ENCODE measurements at places on chromosomes 5 and 9. TPM values are rescaled to one million over a fixed set of nuclear protein-coding genes. Genes with fewer than 3 reads are reported as not detected.
A peak's percentile ranks its signal among the peaks of the same experiment; 100 is the strongest.

Gene SOHLH1
- total RNA-seq = not detected

Gene ARL14EPL
- total RNA-seq = not detected

Gene CACNA1B
- total RNA-seq = 0.38 TPM

Gene BHMT
- total RNA-seq = 1.2 TPM

Gene PFN3
- not detected for total RNA-seq

Gene LECT2
- total RNA-seq = not detected

Gene SLCO6A1
- not detected for total RNA-seq

Gene KCNN2
- total RNA-seq = 0.27 TPM

Gene PCDHA1
- 0.13 TPM for total RNA-seq

Gene CENPH
- 1.7 TPM for total RNA-seq

GRCh38 chr9:91734371-91734981 lies 215.6 kb downstream of the ROR2 start:
- peak; percentile 71 for DNase-seq

DNA sequence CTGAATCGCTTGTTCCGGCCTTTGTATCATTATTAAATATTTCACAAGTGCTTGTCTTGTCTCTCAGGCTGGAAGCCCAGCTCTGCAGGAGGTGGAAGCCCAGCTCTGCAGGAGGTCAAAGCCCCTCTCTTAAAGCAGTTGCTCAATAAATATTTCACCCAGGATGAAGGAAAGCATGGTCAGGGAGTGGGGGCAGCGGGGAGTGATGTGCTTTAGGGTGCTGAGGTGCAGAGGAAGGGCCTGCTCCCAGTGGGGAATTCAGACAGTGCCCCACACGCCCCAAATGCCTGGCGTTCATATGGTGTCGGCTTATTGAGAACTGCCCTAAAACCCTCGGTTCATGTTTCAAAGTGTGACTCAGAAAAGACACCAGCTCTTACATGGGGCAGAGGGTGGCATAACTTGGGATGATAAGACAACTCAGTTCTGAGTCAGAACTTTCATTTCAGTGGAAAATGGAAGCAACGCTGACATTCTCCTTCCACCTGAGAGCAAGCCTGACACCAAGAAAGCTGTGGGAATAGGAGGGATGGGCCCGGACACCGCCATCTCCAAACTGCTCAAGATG lies 114.3 kb upstream of the DAP start:
- no peak for DNase-seq

DNA sequence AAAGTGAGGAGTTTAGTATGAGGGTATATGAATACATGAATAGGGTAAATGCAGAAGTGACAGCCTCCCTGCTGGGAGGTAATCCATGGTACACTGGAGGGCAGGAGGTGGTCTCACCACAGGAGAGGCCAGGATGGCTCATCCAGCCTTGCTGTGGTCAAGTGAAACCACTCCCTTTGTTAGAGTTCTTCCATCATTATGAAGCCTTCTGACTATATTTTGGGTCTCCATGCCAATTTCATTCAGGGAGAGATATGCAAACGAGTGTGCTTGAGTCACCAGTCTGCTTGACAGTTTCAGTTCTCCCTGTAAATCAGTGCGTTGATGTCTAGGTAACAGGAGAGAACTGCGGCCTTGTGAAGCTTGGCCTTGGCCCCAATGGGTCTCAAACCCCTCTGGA lies 16.4 kb downstream of the PPP3R2 start:
- no peak for DNase-seq

DNA sequence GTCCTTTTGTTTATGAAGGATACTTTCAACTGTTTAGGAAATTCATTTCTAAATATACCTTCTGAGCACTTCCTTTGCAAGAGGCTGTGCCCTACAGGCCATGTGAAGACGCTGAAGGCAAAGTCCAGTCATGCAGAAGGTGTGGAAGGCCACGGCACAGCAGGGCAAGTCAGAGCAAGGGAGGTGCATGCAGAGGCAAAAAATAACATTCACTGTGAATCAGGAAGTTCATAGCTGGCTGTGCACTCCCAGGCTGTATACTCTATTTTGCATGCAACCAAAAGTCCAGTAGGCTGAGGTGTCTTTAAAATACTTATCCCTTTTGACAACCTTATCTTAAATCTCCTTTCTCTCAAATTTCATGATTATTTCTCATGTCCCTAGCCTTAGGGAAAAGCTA lies 50.3 kb downstream of the GNAQ start:
- DNase-seq = peak; percentile 67

GRCh38 chr9:35914301-35914807 lies 5.1 kb downstream of the SPAAR start:
- peak; percentile 55 for DNase-seq

- no peak for DNase-seq
Observed at GRCh38 chr9:9033022-9033421, 1233.4 kb upstream of the DMAC1 start.

DNA sequence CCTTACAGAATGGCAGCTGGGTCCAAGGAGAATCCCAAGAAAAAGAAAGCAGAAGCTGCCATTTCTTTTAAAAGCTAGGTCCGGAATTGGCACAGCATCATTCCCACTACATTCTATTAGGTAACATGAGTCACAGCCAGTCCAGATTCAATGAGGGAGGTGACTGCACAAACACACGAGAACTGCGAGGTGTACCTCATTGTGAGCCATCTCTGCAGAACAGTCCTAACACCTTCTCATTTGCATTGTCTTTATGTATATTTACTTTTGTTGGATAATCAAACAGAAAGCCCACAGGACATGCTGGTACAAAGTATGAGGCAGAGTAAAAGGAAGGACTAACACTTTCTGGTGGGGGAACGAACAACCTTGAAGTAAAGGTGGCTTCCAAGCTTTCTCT lies 14.6 kb upstream of the HABP4 start:
- no peak for DNase-seq

DNA sequence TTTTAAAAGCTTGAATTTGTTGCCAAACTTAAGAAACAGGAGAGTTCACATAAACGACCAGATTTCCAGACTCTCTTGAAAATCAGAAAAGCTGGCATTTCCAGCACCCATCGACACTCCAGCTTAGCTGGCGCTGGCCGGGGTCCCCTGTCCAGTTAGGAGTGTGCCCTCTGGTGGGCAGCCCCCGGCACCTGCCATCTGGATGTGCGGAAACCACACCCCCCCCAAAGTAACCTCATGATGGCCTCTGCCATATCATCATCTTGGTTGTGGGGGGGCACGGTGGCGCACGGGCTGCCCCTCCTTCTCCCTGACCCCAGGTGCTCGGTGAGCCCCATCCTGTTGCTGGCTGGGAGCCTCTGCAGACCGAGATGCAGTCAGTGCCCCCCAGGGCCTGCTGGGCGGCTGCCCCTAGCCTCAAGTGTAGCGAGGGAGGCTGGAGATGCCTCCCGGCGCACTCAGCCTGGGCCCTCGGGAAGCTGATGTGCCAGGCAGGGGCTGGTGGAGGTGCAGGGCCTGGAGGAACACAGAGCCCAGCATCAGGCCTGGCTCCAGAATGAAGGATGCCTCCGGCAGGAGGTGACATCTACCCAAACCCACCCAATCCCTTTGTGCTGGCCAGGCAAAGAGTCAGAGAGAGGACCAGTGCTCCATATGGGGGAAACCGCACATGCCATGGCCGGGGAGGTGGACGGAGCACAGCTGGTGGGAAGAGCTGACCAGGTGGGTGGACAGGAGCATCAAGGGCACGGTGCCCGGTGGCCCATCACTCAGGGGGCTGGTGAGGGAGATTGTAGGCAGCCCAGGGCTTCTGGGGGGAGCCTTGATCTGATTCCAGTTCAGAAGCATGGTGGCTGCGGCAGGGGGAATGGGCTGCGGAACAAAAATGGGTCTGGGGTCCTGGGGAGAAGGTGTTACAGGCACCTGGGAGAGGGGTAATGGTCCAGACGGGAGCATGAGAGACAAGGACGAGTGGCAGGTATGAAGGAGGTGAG lies 70.6 kb downstream of the ADAMTS2 start:
- DNase-seq = no peak

DNA sequence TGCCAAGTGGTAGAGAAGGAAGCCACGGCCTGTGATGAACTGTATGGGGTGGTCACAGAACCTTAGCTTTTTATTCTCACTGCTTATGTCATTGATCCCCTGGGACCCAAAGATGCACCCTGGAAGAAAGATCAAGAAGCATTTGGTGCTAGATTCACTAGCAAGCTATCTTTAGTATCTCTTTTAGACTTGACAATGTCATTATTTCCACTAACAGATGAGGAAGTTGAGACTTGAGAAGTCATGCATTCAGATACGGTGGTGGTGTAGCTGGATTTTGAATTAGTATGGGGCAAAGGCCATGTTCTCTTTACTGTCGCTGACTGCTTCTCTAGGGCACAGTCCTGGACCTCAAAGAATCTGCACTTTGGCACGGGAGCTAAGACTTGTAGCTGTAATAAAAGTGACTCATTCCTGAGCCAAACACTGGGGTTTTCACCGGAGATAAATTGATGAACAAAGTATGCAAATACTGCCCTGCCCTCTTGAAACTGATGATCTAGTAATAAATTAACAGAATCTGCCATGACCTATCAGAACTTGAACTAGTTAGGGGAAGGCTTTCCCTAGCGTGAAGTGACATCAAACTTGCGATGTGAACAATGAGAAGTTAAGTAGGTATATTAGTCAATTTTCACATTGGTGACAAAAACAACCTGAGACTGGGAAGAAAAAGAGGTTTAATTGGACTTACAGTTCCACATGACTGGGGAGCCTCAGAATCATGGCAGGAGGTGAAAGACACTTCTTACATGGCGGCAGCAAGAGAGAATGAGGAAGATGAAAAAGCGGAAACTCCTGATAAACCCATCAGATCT lies 5.4 kb downstream of the GDA start:
- DNase-seq = no peak

DNA sequence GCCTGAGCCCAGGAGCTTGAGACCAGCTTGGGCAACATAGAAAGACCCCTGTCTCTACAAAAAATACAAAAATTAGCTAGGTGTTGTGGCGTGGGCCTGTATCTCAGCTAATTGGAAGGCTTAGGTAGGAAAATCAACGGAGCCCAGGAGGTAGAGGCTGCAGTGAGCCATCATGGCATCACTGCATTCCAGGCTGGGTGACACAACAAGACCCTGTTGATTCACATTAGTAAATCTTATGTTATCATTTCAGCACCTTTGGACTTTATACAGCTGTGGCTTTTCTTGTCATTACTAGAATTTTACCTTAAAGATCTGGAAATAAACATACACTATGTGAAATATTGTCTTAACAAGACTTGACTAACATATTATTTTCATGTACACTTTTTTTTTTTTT lies 185.0 kb downstream of the ZNF608 start:
- no peak for DNase-seq

- peak; percentile 11 for DNase-seq
Observed at GRCh38 chr9:13971415-13971814, 342.5 kb downstream of the NFIB start.

- no peak for DNase-seq
Observed at GRCh38 chr5:127096328-127096993, 23.2 kb upstream of the C5orf63 start.

DNA sequence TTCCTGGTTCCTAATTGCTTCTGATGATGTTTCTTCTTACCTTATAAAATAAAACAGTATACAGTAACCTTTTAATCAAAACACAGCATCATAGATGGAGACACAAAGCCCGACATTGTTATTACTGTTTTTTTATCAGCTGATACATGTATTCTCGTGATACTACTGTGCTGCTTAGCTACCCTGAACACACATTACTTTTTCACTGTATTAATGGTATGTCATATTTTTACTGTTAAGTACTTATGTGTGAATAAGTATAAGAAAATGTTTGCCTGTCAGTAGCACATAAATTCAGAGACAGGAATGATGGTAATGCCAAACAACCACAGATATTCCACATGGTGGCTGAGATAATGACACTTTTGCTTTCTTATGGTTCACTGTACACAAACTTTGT lies 68.7 kb downstream of the RAB24 start:
- DNase-seq = no peak

GRCh38 chr5:79484731-79485130 lies 29.2 kb downstream of the HOMER1 start:
- no peak for DNase-seq

- no peak for DNase-seq
Observed at GRCh38 chr5:35136386-35136785, 88.6 kb upstream of the AGXT2 start.

DNA sequence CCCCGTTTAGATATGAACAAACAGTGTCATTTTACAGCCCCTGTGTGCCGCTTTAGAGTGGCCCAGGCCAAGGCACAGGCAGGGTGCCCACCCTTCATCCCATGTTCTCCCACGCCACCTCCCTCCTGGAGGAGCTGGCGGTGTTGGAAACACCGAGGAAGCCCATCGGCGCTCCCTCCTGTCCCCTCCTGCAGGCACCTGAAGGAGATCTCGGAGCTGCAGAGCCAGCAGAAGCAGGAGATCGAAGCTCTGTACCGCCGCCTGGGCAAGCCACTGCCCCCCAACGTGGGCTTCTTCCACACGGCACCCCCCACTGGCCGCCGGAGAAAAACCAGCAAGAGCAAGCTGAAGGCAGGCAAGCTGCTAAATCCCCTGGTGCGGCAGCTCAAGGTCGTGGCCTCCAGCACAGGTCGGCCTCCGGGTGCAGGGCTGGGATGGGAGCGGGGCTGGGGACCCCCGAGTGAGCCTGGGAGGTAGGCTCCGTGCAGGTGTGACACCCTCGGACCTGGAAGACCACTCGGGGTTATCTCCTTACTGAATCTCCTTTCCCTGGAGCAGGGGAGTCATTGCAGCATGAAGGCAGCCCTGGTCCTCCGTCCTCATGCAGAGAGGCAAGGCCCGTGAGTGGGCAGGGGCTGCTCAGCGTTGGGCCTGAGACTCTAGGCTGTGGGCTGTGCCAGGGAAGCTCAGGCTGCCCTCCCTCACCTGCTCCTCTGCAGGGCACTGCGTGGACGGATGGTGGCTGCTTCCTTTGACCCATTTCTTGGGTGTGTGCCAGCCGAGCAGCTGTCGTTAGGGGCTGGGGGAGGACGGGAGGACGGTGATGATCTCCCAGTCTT lies 113.9 kb downstream of the WNK2 start:
- no peak for DNase-seq

- DNase-seq = no peak
Observed at GRCh38 chr5:89241186-89241585, 358.2 kb upstream of the MEF2C start.

GRCh38 chr5:175021841-175022625 lies 297.7 kb downstream of the MSX2 start:
- no peak for DNase-seq

DNA sequence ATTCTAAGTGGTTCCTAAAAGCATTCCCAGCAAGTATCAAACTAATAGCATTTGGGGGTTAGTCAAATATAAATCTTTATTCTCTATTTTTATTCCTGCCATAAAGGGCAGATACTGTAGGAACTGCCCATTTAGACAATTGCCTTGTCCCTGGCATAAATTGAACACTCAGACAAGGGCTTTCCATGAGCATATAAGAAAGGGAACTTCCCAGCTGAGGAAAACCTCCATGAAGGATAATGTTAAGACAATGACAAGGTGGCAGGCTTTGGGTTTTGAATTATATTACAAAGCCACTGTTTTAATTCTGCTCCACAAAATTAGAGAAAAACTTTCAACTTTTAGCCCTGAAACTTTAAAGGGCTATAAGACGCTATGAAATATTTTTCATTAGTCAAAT lies 81.3 kb downstream of the ST8SIA4 start:
- no peak for DNase-seq

DNA sequence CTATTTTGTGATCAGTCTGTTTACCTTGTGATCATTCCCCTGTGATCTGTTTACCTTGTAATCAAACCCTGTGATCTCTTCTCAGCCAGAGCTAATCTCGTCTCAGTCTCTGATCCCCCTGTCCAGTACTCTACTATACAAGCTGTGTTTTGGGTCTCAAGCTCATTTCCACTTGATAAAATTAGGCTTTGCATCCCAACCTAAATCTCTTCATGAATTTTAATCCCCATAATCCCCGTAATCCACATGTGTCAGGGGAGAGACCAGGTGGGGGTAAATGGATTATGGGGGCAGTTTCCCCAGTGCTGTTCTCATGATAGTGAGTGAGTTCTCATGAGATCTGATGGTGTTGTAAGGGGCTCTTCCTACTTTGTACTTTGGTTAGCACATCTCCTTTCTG lies 157.2 kb downstream of the PRR16 start:
- DNase-seq = no peak

All from thyroid gland (tissue), 4 donors.